ENCODE measurements at places on chromosomes 3 and 15. TPM values are rescaled to one million over a fixed set of nuclear protein-coding genes. Genes with fewer than 3 reads are reported as not detected.

DNA sequence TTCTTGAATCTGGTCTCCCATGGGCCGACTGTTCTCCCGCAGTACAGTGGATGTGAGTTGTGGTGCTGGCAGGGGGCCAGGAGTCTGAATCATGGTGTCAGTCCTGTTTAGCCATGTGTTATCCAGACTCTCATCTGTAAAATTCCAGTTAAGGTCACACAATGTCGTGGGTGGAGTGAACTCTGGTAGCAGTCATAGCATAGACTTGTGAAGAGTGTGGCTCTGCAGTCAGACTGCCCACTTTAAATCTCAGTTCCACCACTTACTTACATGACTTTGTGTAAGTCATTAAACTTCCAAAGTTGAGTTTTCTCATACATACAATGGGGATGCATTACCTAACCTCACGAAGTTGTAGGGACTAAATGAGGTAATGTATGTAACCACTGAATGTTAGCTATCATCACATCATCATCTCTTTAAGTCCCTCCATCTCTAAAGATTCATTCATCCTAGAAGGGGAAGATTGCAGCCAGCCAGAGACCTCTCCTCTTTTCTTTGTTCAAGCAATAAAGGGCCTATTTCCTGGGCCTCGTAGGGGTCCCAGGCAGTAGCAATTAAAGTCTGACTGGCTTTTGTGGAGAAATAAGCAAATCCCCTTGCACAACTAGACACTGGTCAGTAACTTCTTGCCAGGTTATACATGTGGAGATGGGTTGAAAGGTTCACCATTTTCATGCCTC is 93.9 kb downstream of the PCCB start:
- DNase-seq: no peak

GRCh38 chr3:41477399-41478014 is 278.2 kb downstream of the CTNNB1 start:
- no peak for DNase-seq

- DNase-seq: no peak
Measured at GRCh38 chr3:11467875-11468274, 175.8 kb downstream of the VGLL4 start.

ADIPOQ gene
- not detected for polyA plus RNA-seq

DNA sequence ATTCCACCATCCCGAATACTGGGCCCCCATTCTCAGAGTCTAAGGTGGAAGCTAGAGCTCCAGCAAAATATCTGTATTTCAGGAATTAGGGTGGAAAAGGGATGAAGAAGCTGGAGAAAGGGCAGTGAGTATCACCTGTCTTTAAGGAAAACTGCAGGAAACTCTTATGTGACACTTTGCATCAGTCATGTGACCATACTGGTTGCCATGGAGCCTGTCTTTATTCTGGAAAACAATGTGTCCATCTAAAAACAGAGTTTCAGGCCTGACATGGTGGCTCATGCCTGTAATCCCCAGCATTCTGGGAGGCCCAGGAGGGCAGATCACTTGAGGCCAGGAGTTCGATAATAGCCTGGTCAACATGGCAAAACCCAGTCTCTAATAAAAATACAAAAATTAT is 52.9 kb upstream of the FSIP1 start:
- DNase-seq: peak; percentile 55

RAD51 gene
- polyA plus RNA-seq: 24.7 TPM

CADPS gene
- polyA plus RNA-seq: 34.1 TPM

AMIGO3 gene
- polyA plus RNA-seq: 2.0 TPM

DNA sequence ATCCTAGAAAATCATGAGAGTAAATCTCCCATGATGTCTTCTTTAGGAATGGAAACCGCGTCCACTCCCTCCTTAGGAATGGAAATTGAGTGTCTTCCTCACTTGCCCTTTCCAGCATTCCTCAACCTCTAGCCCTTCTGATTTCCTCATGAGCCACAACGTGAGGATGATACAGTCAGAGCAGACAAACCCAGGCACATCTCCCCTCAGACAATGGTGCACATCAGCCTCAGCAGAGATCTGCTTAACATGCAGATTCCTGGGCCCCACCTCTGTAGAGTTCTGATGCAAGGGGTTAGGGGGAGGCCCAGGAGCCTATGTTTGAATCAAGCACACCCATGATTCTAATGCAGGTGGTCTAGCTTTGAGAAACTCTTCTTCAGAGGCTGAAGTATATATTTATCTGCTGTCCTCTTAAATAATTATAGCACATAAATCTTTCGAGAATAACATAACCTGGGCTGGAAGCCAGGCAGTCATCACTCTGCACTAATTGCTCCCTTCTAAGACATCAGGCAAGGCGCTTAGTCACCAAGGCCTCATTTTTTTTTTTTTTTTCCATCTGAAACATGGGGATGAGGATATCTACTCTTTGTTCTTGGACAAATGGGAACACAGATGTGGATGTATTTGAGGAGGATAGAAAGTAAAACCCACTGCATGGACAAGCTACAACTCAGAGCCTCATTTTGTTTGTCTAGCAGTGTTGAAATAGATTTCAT is 81.7 kb downstream of the PRICKLE2 start:
- DNase-seq: no peak

ITPKA gene
- polyA plus RNA-seq: 17.4 TPM

- no peak for DNase-seq
Measured at GRCh38 chr3:427128-427527, 230.6 kb downstream of the CHL1 start.

DNA sequence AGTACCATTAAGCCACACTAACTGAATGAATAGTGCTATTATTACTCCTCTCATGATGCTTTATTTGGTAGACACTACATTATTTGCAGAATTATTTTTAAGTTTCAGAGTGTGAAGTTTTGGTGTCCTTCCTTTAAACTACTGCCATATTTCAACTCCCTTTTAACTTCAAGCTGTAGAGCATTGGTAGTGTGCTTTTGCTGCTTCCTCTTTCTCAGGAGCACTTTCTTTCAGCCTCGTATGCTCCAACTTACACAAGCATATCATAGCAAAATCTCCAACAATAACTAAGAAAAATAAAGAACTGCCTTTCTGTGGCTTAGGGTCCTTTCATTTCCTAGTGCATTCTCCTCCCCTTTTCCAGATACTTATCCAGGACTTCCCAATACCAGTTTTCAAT is 476.4 kb upstream of the AGTR1 start:
- DNase-seq: no peak

DNA sequence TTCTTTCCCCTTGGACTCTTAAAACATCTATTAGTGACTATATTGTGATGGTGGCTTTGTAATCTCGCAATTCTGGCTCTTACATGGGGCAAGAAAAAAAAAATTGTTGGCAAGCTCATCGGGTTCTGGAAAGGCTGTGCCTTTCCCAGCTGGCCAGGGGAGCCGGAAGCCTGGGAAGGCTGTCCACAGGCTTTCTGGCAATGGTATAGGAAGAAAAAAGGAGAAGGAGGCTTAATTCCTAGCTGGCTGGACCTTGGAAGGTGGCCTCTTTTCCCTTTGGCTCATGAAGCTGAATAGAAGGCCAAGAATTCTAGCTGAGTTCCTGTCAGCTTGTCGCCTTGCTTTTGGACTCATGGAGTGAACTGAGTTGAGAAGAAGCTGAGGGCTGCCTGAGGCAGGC is 243.5 kb upstream of the SEMA6D start:
- no peak for DNase-seq

- DNase-seq: no peak
Measured at GRCh38 chr15:90015749-90016148, 14.6 kb downstream of the ZNF710 start.

DNA sequence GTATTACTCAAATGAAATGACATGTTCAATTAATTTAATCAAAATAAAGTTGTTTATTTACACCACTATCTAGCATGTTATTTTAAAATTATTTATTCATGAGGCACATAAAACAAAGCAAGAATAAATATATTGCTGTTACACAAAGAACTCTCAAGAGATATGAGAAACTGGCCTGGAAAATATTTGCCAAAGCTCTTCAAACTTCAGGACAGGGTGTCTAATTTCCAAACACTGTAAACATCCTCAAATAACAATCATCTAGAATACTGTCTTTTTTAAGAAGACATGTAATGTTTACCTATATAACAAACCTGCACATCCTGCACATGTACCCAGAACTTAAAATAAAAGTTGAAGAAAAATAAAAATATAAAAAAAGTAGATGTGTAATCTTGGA is 876.6 kb downstream of the TUSC7 start:
- no peak for DNase-seq

- no peak for DNase-seq
Measured at GRCh38 chr3:9727743-9728142, 3.8 kb upstream of the BRPF1 start.

DNA sequence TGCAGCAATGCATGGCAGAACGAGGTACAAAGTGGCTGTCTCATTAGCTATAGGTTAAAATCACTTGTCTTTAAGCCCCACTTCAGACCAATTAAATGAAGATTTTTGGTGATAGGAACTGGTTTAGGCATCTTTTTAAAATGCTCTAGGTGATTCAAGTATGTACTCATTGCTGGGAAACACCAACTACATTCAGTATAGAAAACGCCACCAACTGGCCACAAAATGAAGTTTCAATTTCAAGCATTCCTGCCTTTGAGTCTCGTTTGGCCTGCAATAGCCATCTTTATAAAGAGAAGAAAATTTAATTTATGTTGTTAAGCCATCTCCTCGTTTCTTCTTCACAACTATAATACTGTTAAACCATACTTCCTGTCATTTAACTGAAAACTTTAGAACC is 587.9 kb downstream of the GBE1 start:
- DNase-seq: no peak

UPK1B gene
- 0.37 TPM for polyA plus RNA-seq

DNA sequence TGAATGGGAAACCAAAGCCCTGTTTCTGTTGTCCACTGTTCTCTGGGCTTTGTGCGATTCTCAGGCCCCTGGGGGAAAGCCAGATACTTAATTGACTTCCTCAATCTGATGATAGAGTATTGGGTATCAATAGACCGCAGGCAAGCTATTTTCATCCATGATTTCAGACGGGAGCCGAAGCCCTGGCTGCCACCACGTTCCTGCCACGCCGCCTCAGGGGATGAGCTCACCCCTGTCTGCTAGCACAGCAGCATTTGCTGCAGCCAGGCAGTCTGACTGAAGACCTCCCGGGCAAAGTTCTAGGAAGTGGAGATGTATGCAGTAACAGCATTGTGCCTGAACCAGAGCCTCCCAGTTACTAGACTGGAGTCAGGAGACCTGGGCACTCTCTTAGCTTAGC is 69.8 kb downstream of the ISG20 start:
- DNase-seq: no peak

MGLL gene
- polyA plus RNA-seq: 58.2 TPM

CCR8 gene
- not detected for polyA plus RNA-seq

GRCh38 chr3:156030723-156031122 is 89.7 kb upstream of the KCNAB1 start:
- no peak for DNase-seq

DNA sequence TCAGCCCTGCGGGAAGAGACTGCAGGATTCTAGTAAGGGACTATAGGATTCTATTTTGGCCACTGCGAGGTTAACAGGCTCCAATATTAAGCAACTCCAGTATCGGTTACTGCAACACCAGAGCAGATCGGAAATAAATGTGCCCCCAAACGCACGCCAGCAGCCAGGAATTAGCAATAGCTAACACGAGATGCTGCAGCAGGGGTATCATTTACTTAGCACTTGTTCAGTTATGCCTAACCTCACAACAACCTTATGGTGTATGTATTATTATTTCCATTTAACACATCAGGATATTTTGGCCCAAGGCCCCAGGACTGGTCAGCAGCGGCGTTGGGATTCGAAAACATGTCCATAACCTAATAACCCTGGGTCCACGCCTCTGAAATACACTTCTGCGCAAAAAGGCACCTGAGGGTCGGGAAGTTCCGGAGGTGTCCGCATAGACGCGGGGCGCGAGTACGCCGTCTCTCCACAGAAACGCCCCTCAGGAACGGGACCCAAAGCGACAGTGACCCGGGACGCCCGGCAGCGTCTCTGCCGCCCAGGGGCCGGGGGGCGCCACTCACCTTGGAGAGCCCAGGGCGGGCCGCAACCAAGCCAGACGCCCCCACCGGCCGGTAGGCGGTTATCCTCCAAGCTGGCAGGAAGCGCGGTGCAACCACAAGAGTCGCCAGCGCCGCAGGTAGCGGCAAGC is 681 bp downstream of the PIK3CB start:
- DNase-seq: peak; percentile 47

GRCh38 chr15:58141894-58142293 is 3.7 kb downstream of the AQP9 start:
- no peak for DNase-seq

CCR9 gene
- 0.25 TPM for polyA plus RNA-seq

EXD1 gene
- polyA plus RNA-seq: 0.10 TPM

DNA sequence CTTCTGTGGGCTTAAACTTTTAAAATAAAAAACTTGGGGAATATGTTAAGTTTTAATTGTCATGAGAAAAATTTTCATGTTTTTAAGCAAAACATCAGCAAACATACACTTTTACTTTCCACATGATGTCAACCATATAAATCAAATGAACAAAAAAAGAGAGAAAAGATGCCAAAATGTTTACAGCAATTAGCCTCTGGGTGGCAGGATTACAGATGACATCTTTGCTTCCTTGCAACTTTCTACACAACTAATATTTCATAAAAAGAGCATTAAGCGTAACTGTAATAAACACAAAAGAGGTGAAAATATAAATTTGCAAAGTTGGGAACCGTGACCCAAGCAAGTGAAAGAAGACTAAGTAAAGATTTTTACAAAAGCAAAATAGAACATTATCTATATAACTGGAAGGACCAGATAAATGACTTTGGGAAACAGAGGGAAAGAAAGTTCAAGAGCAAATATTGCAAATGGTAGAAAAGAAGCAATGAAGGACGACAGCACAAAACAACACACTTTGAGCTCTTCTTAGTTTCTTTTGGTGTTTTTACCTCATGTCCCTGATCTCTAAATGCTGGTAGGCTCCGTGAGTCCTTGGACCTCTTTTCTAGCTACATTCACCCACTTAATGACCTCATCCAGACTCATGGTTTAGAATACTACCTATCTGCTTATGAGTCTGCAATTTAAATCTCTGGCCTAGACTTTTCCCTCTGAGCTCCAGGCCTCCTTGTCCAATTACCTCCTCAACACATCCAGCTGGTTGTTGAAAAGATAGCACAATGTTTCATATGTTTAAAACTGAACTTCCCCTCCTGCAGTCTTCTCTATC is 9.4 kb downstream of the TP53BP1 start:
- DNase-seq: peak; percentile 22

GRCh38 chr15:45794304-45794703 is 159.5 kb downstream of the SQOR start:
- no peak for DNase-seq

PIK3CB gene
- polyA plus RNA-seq: 18.2 TPM

GRCh38 chr15:47362118-47362905 is 355.0 kb upstream of the SEMA6D start:
- DNase-seq: peak; percentile 20

Data from brain (organoid and tissue), 16 donors.